ENCODE measurements at places on chromosomes 16 and 17.

DNA sequence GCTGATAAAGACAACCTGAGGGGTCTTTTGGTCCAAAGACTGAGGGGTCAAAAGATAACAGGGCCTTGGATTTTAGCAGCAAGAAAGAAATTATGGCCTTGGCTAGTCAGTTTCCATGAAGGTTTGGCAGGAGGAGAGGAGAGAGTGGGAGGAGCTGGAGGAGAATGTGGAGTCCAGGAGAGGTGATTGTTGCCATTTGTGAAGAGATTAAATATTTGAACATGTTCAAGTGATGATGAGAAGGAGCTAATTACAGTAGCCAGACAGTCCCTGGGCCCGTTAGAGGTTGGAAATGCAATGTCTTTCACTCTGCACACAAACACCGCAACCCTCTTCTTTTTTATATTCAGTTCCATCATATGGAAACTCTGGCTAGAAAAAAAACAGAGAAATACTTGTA, 68.6 kb downstream of the TNRC6C start:
- no peak for DNase-seq

DNA sequence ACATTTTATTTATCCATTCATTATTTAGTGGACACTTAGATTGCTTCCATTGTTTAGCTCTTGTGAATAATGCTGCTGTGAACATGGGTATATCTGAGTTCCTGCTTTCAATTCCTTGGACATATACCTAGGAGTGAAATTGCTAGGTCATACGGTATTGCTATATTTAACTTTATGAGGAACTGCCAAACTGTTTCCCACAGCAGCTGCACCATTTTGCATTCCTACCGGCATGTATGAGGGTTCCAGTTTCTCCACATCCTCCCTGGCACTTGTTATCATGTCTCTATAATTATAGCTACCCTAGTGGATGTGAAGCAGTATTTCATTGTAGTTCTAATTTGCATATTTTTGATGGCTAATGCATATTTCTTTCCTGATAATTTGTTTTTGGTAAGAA, 23.7 kb upstream of the DRG2 start:
- no peak for DNase-seq

GRCh38 chr17:65527857-65528591, 33.4 kb downstream of the AXIN2 start:
- no peak for DNase-seq

GRCh38 chr16:23368469-23368868, 66.4 kb downstream of the SCNN1B start:
- no peak for DNase-seq

DNA sequence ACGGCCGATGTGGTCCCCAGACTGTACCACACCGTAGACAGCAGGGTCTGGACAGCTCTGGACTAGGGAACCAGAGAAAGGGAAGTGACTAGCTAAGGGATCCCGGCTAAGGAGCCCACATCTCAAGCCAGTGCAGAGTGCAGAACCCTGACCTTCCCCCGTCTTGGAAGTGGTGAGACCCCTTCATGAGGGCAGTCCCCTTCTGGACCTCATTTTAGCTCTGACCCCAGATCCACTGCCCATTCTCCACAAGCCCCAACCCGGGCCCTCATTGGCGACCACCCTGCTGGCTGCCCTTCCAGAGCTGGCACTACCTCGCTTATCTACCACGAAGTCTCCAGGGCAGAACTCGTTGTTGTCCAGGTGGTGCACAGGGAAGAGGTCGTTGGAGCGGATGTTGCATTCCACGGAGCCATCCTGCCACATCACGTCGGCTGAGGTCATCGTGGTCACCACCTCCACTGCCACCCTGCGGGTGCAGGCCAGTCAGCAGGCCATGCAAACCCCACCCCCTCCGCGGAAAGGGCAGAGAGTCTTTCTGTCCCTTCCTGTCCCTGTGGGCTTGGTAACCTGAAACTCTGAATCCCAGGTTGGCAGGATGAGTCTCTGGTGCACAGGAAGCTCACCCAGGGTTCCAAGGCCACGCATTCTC, 14.2 kb downstream of the SPHK1 start:
- no peak for DNase-seq

- DNase-seq, result peak; percentile 3
Observed at GRCh38 chr16:75789237-75789636, 62.9 kb upstream of the CPHXL start.

DNA sequence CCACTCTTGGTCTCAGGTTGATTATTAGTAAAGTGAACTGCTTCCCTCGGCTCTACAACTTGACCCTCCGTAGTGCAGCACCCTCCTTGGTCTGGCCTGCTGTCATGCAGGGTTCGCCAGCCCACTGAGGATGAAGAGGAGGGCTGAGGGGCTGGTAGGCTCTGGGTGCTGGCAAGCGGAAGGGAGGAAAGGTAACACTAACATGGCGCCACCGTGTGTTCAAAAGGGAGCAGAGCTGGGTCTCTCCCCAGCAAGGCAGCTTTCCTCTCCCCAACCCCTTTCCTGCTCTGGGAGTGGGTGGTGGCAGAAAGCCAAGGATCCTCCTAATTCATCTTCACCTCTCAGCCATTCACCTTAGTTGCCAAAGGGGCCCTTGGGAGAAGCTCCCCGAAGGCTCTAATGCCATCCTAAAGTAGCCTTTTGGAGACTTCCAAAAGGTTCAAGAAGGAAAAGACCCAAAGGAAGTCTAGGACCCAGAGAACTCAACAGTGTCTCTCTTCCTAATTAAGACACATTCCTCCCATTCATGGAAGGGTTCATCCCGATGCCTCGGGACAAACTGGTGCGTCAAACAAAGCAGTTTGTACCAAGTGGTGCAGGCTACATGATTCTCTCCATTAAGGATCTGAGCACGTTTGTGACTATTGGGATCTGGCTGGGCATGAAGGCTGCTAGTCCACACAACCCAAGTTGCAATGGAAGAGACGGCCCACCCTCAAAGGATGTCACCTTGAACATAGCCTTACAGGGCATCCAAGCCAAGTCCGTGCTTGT, 90.8 kb upstream of the TOB1 start:
- DNase-seq, result peak; percentile 78

GRCh38 chr17:35079547-35080423, 16.3 kb upstream of the RFFL start:
- DNase-seq, result no peak

- no peak for DNase-seq
Observed at GRCh38 chr17:17114592-17115225, 72.5 kb downstream of the MPRIP start.

DNA sequence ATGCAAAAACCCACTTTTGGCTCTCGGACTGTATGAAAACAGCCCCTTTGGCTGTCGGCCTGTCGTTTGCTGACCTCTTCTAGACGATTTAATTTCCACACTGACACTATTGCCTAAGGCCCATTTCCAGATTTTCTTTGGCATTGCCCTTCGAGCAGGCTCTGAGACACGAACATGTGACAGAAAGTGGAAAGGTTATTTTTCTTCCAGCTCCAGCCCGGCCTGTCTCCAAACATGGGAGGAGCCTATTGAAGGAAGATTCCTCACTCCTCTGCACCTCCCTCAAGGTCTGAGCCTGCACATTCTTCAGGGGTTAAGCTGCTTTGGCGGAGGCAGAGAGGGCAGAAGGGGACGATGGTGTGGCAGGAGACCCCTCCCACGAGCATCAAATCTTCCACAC, 85.9 kb upstream of the FOXF1 start:
- no peak for DNase-seq

DNA sequence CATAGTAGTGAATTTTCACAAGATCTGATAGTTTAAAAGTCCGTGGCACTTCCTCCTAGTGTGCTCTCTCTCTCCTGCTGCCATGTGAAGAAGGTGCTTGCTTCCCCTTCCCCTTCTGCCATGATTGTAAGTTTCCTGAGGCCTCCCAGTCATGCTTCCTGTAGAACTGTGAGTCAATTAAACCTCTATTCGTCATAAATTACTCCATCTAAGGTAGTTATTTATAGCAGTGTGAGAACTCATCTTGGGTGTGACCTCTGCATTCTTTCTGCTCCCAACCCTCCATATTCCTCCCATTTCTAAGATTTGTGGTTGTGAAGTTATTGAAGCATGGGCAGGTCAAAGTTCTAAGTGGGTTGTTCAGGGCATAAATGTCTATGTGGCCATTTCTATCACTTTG, 62.1 kb upstream of the ADAMTS18 start:
- no peak for DNase-seq

DNA sequence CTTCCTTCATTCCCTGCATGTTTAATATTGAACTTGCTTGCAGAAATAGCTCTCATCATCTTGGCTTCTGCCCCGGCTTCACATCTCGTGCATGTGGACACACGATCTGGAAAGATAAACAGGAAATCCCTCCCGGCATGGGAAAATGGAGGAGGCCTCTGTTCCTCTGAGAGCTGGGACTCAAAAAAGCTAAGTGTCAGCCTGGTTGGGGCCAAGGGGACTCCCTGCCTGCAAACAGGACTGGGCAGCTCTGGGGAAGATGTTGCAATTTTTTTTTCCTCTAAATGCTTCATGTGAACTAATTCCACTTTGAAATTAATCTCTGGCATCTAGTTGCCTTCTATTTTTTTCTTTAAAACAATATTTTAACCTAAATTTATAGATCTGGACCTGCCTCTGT, 24.8 kb downstream of the ITPRIPL2 start:
- DNase-seq, result no peak

DNA sequence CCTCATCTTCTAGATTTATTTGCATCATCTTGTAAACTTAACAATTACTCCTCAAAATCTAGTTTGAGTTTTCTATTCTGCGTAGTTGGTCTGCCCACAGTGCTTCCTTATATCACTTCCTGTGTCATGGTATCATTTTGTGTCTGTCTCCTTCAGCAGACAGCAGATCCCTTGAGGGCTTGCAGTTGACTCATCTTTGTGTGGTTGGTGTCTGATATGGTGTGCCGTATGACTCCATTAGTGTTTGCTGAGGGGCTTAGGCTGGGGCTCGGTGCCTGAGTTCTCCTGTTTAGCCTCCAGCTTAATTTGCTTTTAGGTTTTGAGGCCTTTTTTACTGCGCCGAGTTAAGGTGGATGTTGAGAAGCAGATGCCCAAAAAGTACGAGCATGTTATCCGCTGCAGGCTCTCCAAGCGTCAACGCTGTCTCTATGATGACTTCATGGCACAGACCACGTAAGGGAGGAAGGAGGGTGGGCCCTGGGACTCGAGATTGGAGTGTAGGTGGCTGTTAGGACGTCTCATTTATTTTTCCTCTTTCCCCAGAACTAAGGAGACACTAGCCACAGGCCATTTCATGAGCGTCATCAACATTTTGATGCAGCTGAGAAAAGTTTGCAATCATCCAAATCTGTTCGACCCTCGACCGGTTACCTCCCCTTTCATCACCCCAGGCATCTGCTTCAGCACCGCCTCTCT, 16.9 kb downstream of the SRCAP start:
- peak; percentile 49 for DNase-seq

DNA sequence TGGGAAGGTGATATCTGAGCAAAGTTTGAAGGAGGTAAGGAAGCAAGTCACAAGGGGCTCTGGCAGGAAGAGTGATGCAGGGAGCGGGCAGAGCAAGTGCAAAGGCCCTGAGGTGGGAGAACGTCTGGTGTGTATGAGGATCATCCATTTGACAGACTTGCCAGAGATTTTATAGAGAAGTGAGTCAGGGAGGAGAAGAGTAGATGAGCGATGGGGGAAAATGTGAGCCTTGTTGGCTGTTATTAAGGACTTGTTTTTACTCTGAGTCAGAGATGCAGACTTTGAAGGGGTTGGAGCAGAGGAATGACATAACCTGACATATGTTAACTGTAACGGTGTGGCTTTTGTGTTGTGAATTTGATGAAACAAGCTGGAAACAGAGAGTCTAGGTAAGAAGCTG, 3.5 kb upstream of the CLEC10A start:
- DNase-seq, result no peak

GRCh38 chr17:36856903-36857381, 80.3 kb upstream of the LHX1 start:
- no peak for DNase-seq

DNA sequence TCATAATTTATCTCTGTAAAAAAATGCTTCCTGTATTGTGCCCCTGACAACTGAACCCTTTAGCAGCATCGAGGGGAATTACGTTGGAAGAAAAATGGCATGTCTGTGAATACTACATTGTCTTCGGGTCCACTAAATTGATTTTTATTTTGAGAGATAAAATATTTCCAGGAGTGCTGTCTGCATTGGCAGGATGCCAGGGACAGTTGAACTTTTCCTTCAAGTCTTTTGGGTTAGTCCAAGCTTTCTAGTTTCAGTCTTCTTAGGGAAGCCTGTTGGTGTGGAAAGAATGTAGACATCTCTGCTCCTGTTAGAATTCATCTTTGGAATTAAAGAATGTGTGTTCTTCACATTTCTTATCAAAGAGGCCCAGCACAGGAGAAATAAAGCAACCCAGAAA, 557.9 kb downstream of the TMEM114 start:
- DNase-seq, result no peak

Measured in CD4-positive, alpha-beta T cell treated with Interleukin-17A for 4 hours (primary cell).